Stimulated activated CD4-positive, alpha-beta T cell treated with anti-CD3 and anti-CD28 coated beads, Interleukin-1b, Interleukin-23, amount 100 ng/mL, for 4 hours (primary cell): ENCODE measurements at places on chromosomes 5 and 9.

DNA sequence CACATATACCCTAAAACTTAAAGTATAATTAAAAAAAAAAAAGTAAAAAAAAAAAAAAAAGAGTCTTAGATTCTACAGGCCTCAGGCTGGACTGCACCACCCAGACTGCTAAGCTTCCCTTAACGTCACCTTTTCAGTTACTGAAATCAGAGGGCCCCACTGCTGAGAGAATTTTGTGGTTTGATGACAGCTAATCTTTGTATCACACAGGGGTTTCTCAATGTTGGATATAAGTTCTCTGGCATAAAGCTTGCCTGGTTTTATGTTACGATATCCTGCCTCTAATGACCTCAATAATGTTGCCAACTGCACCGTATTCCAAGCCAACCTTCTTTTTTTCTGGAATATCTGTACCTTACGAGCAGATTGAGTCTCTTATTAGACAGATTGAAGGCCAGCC is 43.1 kb upstream of the C6 start:
- DNase-seq: no peak

GRCh38 chr9:38416461-38416860 is 7.8 kb downstream of the IGFBPL1 start:
- no peak for DNase-seq

DNA sequence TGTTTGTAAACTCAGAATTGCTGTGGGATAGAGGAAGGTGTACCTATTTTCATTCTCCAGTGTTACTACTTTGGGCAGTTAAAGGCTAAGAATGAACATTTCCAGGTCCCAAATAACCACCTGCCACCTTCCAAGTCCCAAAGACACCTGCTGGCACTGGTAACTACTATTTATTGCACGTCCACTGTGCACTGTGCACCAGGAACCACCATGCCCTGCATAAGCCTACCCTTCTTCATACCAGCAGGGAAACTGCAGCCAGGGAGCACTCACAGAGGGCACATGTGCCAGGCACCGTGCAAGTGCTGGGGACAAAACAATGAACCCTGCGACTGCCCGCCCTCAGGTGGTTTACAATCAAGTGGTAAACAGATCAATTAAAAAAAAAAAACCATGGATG is 34.9 kb downstream of the RAPGEF1 start:
- no peak for DNase-seq

- no peak for DNase-seq
These were observed 29.2 kb upstream of the PTCH1 start for GRCh38 chr9:95545831-95546567.

DNA sequence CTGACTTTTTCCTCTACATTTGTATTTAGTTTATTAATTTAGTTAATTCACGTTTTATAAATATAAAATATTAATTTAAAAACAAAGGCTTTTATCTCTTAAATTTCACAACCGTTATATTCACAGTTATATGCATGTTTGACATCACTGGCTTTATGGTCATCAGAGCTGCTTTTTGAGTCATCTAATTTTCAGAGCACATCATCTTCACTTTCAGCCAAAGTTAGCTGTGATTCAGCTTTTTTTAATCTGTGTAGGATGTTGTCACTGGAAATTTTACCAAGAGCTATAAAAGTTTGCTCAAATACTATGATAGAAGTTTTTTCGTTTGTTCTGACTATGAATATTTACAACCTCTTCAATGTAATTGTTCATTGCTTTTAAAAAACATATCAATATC is 12.4 kb downstream of the CDC37L1 start:
- DNase-seq: no peak

DNA sequence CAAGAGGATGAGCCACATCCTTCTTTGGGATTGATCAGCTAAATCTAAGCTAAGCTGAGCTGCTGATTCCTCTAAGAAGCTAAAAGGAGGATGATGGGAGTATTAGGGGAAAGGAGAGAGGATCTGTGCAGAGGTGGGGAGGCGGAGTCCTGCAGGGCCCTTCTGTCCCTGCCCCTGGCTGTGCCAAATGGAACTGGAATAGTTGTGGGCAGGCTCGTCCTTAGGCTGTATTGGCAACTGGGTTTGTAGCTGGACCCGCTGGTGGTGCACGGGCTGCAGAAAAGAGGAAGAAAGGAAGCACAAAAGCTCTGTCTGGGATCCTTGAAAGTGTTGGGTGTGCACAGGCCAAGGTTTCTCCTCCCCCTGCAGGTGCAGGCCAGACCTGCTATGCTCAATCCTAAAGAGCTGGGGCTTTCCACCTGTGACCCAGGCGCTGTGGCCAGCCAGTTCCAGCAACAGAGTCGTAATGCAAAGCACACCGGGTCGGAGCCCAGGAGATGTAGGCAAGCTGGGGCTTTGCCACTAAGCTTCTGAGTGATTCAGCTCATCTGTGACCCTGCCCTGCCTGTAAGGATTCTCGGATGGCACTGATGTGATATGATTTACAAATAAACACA is 9.8 kb downstream of the CLTB start:
- no peak for DNase-seq

DNA sequence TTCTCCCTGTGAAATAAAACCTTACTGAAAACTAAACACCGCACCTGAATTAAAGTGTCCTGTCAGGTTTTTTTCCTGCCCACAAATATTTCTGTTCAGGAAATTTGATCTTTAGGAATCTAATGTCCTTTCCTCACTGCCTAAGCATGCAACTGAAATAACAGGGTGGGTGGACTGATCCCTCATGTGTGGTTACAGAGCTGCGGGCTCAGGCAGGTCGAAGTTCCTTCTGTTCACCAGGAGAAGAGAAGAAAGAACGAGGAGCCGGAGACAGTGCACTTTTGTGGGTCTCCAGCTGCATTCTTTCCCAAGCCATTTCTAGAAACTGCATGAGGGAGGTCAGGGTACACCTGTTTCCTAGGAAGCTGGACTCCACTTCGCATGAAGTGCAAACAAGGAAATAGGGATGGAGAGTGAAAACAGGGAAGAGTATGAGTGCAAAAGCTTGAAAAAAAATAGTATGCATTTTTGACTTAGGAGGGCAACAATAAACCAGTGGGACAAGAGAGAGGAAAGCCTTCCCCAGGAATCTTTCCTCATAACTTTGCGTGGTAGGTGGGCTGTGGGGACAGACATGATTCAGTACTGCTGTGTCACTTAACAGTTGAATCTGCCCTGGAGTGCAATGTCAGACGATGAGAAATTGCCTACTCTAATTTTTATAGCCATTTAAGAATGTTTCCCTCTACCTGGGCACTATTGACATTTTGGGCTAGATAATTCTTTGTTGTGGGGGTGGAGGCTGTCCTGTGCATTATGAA is 60.3 kb downstream of the GCNT1 start:
- no peak for DNase-seq

DNA sequence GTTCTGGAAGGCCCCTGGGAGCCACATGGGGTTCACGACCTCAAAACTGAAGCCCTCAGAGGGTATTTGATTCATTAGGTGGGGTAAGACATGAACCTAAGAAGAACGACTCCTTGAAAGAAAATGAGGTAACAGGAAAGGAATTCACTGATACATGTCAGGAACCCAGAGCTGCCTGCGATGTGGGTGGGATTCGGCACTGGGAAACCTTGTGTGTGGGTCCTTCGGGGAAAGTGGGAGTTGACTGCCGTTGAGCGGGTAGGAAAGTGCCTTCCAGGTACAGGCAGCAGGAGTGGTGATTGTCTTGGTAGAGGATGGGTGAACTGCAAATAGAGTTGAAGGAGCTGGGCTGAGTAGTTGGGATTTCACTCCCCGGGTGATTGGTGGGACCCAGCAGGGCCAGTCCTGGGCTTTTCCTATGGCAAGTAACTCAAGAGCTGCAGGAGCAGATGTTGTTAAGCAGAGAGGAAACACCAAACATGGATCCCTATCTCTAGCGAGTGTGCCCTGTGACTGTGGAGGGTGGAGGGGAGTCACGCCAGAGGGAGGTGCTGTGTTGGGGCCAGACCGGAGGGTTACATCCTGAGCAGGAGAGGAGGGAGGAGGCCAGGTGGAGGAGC is 30.8 kb downstream of the ANKRD33B start:
- DNase-seq: no peak

DNA sequence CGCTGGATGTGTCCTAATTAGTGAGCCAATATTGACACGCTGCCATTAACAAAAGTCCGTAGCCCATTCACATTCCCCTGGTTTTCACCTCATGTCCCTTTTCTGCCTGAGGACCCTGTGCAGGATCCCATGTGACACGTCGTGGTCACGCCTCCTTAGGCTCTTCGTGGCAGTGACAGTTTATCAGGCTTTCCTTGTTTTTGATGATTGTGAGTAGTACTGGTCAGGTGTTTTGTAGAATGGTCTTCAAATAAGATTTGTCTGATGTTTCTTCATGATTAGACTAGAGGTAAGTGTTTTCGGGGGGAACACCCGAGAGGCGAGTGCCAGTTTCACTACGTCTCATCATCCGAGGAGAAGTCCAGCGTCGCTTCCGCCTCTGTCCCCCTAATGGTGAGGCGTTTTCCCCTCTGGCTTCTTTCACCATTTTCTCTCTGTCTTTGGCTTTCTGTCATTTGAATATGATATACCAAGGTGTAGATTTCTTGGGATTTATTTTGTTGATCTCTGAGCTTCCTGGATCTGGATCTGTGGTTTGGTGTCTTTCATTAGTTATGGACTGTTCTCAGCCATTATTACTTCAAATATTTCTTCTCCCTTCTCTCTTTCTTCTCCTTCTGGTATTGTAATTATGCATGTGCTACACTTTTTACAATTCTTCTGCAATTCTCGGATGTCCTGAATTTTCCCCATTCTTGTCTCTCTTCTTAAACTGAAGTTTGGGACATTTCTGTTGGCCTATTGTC is 57.3 kb downstream of the TRIP13 start:
- DNase-seq: no peak

GRCh38 chr5:16519435-16519834 is 53.8 kb upstream of the ZNF622 start:
- no peak for DNase-seq

- DNase-seq: no peak
These were observed 969.3 kb upstream of the ACO1 start for GRCh38 chr9:31415164-31415563.

DNA sequence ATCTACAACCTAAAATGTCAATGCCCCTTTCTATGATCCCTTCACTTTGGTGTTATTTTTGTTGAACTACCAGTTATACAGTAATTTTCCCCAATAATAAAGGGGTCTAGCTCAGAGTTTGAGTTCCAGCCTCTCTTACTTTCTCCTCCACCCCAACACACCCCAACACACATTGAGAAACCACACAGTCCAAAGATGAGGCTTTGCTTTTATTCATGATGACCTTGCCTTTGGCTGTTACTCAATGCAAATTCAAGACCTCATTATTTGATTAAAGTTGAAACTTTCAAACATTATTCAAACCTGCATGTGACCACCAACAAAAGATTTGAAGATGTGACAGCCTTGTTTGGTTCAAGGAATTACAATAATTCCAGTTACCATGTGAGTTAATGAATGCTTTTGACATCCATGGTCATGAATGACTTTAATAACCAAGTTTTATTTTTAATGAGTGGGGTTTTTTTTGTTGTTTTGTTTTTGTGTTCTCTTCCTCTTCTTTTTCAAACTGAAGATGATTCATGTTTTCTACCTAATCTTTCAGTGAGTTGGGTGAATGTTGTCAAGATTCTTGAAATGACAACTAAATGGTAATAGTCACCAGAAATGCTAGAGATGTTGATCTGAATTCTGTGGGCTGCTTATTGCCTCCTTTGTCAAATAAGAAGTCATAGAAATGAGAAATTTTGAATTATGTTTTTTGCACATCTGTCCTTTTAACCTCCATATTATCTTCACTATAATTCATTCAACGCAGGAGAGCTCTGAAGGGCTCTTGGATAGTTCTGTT is 106.0 kb downstream of the HACD4 start:
- DNase-seq: no peak

DNA sequence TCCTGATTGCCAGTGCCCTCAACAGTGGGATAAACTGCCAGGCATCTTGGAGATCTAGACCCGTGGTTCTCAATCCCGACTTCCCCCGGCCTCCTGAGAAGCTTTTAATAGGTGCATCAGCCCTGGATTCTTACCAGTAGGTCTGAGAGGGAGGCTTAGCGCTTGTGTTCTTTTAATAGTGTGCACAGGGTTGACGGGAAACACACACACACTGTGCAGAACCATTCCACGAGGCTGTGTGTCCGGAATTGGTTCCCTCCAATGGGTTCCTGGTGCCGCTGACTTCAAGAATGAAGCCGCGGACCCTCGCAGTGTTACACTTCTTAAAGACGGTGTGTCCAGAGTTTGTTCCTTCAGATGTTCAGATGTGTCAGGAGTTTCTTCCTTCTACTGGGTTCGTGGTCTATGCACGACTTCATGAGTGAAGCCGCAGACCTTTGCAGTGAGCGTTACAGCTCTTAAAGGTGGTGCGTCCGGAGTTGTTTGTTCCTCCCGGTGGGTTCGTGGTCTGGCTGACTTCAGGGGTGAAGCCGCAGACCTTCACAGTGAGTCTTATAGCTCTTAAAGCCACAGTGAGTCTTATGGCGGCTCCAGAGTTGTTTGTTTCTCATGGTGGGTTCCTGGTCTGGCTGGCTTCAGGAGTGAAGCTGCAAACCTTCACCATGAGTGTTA is 46.6 kb upstream of the PRSS3 start:
- no peak for DNase-seq

GRCh38 chr9:134496413-134497282 is 145.0 kb upstream of the COL5A1 start:
- no peak for DNase-seq

GRCh38 chr9:13364271-13365000 is 84.9 kb upstream of the MPDZ start:
- no peak for DNase-seq

DNA sequence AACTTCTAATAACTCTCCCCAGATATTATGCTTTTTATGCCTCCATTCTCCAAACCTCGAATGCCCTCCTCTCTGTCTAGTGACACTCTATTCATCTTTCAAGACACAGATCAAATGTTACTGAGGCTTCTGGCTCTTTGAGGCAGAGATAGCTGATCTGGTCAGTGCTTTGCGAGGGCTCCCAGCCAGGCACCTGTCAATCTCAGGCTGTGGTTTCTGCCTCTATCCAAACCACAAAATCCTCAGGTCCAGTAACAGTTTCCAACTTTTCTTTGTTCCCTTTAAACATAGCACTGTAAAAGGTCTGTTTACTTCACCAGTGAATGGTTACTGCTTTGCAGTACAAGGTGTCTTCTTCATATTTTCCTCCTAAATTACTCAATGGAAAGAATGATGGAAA is 11.5 kb upstream of the STK32A start:
- DNase-seq: no peak

DNA sequence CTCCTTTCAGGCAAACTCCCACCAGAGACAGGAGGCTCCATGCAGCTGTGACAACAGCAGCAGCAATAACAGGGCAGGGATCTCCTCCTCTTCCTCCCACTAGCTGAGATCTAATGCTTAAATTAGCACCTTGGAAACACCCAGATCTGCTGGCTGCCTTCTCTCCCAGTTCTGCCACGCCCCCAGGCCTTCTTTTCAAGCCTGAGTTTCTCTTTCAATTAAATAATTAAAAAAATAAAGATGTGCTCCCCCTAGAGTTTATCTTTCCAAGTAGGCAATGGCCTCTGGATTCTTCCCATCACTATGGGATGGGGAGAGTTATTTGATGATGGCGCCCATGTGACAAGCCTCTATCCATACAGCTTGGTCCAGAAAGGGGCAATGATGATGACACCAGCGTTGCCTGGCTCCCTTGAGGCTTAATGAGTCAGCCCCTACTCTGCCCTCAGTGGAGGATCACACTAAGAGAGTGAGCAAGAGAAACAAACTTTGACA is 3.8 kb downstream of the FAM219A start:
- peak; percentile 7 for DNase-seq
